ENCODE measurements at places on chromosomes 12 and 14.

DNA sequence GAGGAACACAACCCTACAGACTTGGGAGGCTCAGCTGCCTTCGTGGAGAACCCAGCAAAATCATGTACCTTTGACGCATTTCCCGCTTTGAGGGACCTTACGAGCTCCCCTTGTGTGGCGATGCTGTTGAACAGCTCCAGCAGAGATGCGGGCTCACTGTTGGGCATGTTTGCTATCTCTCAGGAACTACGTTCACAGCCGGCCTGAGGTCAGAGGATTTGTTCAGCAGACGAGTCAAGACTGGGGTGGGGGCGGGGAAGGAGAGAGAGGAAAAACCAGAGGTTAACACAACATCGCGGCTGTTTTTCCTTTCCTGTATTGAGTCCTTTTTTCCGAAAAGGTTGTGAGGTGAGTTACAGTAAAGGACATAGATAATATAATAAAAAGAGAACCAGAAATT is 45.9 kb downstream of the SLC25A47 start:
- no peak for DNase-seq

GRCh38 chr14:64992328-64992885 is 5.7 kb downstream of the FNTB start:
- no peak for DNase-seq

- DNase-seq: no peak
Measured at GRCh38 chr12:120495186-120495730, 655 bp upstream of the DYNLL1 start.

DNA sequence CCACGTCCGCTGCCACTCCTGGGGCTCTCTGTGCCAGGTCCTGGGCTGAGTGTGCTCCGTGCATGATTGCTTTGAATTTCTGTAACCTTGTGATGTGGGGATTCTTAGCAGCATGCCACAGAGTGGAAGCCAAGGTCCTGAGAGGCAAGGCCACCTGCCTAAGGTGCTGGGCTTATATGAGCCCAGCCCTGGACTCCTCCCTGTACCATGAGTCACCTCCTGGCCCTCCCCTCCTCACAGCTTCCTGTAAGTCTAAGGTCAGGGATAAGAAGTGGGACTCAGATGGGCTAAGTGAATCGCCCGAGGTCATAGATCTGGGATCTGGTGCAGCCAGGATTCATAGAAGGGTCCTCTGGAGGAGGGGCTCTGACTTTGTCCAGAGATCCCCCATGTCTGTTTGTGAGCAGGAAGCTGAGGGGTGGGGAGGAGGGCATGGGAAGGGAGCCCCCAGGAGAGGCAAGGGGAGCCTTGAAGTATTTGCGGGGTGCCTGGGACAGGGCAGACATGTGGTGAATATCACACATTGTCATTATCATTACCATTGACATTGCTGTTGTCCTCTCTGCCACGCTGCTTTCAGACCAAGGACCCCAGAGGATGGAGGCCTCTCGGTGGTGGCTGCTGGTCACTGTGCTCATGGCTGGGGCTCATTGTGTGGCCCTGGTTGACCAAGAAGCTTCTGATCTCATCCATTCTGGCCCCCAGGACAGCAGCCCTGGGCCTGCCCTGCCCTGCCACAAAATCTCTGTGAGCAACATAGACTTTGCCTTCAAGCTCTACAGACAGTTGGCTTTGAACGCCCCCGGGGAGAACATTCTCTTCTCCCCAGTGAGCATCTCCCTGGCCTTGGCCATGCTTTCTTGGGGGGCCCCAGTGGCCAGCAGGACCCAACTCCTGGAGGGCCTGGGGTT is 28.8 kb downstream of the SERPINA3 start:
- no peak for DNase-seq

DNA sequence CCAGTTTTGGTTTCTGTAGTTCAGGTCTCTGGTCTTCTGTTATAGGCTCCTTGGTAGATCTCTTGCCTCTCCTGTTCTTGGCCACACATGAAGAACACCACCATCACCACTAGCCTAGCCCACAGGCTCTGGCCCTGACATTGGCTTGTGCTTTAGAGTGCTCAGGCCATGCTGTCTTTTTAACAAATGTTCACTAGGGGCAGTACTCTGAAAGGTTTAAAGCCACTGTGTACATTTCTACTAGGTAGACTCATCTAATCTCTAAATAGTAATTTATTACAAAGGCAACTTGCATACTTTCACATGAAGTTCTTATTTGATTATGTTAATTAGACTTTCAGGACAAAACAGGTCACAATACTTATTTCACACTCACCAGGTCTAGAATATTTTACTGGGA is 38.3 kb downstream of the PDE6H start:
- no peak for DNase-seq

GRCh38 chr12:107372229-107372658 is 278.9 kb upstream of the CRY1 start:
- no peak for DNase-seq

GRCh38 chr12:108843187-108843586 is 14.2 kb downstream of the SSH1 start:
- no peak for DNase-seq

Data from sciatic nerve (tissue), 2 donors.